ENCODE measurements at places on chromosomes 3 and 15.

DNA sequence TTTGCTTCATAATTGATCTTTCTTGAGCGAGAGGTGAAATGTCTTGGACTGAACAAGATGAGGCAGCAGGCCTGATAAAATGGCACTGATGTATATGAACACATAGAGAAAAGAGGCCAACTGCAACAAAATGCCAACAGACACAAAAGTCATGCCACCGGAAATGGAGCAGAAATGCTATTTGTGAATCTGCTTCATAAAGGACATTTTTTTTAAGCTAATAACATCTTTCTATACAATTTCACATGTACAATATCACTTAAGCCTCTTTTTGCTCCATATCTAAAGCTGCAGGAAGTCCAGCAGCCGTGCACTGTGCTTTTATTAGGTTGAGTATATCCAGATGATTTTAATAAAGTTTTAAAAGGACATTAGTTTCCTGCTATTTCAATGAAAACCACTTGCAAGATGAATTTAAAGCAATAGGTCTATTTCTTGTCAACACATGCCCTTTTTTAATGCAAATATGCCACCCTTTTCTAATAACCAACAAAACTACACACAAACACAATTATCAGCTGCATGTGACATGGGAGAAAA, 169.2 kb upstream of the ADAMTS9 start:
- no peak for DNase-seq

GRCh38 chr15:69891606-69892005, 206.1 kb downstream of the TLE3 start:
- no peak for DNase-seq

GRCh38 chr3:36493051-36493450, 112.7 kb downstream of the STAC start:
- peak; percentile 57 for DNase-seq

DNA sequence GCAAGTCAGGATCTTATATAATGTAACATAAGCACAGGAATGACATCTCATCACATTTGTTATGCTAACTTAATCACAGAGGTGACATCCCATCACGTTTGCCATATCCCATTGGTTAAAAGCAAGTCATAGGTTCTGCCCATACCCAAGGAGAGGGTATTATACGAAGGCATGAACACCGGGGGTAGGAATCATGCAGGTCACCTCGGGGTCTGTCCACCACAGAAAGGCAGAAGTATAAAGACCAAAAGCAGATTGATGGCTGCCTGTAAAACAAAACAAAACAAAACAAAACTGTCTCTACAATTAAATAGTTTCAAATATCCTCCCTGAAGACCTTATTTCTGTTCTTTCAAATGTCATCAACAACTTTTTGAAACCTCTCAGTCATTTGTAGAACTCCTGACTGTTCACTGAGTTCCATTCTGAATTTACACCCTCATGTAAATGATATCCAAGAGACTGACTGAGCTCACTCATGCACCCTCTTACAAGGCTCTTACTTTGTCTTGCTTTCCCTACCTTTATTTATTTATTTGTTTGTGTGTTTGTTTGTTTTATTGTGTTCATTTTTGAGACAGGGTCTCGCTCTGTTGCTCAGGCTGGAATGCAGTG, 22.7 kb upstream of the ZNF639 start:
- no peak for DNase-seq

DNA sequence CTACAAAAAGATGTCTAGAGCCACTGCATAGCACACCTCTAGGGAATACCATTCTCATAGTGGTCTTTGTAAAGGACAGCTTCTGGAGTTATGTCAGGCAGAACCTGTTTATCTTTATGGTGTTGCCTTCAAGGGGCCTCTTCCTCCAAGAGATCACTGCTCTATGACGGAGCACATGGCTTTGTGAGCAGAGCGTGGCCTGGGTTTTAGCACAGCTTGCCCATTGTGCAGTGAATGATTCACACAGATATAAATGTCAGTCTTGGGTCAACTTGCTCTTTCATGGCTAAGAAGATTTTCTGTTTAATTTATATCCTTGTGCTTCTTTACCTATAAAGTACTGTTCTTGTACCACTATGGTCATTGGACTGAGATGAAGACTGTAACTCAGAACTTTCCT, 41.5 kb upstream of the RBMS3 start:
- no peak for DNase-seq

DNA sequence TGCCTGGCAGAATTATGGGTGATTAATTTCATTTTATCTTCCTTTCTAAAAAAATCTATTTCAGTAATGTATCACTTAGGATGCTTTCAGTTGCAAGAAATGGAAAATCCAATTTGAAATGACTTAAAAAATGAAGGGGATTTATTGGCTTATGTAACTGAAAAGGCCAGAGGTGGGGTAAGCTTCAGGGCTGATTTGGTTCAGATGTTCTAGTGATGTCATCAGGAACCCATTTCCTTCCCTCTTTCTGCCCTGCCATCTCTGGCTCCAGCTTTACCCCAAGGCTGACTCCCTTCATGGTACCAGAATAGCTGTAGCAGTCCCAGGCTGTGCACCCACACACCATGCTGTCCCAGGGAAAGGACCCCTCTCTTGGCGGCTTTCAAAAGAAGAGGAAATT, 18.5 kb upstream of the REC114 start:
- no peak for DNase-seq

- DNase-seq: no peak
Observed at GRCh38 chr3:88189361-88189810, 39.6 kb downstream of the C3orf38 start.

DNA sequence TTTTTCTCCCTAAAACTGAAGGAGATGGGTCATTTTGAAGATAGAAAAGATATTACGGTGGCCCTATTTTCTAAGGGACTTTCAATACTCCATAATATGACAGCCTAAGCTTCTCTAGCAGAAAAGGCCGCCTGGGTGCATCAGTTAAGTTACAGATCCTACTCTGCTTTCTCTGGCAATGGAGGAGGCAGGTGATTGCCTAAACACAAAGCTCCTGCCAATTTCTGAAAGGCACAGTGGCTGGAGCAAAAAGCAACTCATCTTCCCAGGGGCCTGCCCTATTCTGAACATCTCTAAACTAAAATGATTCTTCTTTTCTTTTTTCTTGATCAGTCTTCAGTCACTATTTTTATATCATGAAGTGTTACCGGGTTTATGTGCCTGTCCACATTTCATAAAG, 276.7 kb downstream of the CNTN4 start:
- DNase-seq: no peak

DNA sequence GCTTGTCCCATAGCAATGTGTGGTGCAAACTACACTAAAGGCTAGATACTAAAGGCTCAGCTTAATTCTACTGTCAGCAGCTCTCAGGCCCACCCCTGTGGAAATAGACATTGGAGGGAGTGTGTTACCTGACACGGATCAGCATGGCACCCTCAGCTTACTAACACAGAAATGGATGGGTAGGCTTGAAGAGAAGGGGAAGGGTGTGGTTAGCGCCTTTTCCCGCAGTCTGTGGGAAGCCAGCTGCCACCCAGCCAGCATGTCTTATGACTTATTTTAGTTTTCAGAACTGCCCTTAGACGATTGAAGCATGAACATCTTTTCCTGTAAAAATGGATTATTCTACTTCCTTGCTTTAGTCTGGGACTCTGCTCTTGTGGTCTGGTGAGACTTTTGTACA, 25.8 kb upstream of the ADPGK start:
- DNase-seq: no peak

- no peak for DNase-seq
Observed at GRCh38 chr3:133675631-133676335, 14.0 kb upstream of the TOPBP1 start.

- peak; percentile 27 for DNase-seq
Observed at GRCh38 chr3:34687671-34688070, 889.2 kb downstream of the PDCD6IP start.

- peak; percentile 64 for DNase-seq
Observed at GRCh38 chr3:186360779-186361178, 1.3 kb downstream of the DGKG start.

- DNase-seq: no peak
Observed at GRCh38 chr3:189108735-189109134, 63.0 kb upstream of the TPRG1 start.

DNA sequence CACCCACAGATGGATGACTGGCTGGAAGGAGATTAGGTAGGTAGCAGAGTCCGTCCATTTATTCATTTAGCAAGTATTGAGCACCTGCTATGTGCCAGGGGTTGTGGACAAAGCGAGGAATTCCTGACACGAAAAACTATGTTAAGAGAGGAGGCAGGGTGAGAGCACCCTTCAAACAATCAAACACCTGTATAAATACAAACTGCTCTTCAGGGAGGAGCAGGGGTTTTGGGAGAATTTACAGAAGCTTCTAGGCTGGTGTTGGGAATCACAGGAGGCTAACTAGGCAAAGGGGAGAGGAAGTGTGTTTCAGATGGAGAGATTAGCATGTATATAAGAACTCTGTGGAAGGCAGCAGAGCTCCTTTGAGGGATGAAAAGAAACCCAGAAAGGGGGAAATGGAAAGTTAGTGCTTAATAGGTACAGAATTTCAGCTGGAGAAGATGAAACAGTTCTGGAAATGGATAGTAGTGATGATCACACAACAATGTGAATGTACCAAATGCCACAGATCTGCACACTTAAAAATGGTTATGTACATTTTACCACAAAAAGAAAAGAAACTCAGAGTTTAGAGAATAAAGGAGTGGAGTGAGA, 805 bp upstream of the SEC22C start:
- no peak for DNase-seq

DNA sequence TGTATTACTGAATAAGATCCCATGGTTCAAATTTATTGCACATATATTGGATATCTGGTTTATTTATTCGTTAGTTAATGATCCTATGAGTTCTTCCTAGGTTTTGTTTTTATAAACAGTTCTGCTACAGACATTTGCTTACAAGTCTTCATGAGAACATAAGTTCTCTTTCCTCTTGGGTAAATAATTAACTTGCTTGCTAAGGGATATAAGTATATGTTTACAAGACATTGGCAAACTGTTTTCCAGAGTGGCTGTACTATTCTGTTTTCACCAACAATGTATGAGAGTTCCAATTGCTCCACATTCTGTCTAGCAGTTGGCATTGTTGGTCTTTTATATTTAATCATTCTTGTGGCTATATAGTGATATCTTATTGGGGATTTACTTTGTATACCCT, 341.8 kb upstream of the GBE1 start:
- DNase-seq: no peak

GRCh38 chr3:196513697-196514349, 1.3 kb downstream of the SMCO1 start:
- DNase-seq: no peak

DNA sequence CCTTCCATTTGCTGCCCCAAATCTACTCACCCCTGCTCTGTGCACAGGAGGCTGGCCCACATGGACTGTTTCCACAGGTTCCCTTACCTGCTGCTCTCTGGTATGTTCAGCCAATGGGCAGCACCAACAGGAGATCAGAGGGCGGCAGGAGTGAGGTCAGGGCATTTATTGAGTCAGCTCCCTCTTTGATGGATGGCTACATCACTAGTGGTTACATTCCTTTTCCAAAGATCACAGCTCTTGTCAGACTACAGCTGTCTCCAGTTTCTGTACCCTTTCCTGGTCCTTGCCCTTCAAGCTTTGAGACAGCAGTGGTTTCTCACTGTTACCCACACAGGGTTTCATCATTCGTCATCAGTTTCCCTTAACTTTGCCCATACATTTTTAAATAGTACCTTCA, 325.1 kb downstream of the SUCLG2 start:
- no peak for DNase-seq

- DNase-seq: no peak
Observed at GRCh38 chr15:88650556-88650955, 11.7 kb downstream of the ISG20 start.

DNA sequence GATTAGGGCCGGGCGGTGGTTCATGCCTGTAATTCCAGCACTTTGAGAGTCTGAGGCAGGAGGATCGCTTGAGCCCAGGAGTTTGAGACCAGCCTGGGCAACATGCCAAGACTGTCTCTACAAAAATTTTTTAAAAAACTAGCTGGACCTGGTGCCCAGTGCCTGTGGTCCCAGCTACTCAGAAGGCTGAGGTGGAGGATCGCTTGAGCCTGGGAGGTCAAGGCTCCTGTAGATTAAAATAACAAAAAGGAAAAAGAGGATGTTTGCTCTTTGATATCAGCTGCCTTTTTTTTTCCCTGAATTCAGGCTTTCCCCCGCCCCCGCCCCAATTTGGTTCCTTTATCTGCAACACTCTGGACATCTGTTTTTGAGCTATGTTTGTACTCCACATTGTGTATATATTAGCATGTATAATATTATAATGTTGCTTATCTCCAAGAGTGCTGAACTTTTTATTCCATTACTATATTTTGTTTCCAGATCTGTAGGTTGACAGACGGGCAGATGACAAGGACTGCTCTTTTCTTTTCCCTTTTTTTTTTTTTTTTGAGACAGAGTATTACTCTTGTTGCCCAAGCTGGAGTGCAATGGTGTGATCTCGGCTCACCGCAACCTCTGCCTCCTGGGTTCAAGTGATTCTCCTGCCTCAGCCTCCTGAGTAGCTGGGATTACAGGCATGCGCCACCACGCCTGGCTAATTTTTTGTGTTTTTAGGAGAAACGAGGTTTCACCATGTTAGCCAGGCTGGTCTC, 4.6 kb downstream of the SNAP23 start:
- no peak for DNase-seq

GRCh38 chr3:129469026-129469425, 29.0 kb downstream of the IFT122 start:
- DNase-seq: no peak

- DNase-seq: peak; percentile 57
Observed at GRCh38 chr3:46882377-46883053, 5.0 kb downstream of the PTH1R start.

DNA sequence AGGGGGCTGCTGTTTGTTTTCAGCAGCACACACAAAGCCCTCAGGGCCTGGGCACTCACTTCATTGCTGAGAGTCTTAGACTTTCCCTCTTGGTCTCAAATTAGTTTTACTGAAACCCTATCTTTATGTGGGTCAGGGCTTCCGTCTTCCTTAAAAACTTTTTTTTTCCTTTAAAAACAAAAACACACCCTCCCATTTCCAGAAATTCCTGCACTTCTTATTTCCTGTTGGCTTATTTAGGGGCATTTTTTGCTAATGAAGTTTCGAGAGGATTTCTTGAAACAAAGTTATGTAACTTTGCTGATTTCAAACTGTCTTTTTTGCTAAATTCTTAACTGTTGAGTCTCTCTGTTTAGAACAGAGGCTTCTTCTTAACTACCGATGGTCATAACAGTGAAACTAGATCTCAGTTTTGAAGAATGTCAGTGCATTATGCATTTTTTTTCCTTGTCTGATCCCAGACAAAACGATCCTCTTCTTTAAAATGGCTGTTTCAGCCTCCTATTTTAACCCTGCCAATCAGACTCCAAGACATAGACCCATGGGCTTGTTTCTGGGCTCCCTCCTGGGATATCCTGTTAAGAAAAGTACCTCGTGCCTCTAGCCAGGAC, 23.3 kb downstream of the ANAPC13 start:
- no peak for DNase-seq

- DNase-seq: no peak
Observed at GRCh38 chr3:70726961-70727360, 414.5 kb upstream of the MDFIC2 start.

GRCh38 chr3:63864008-63864964, 619 bp downstream of the ATXN7 start:
- DNase-seq: peak; percentile 72

GRCh38 chr3:139332092-139332491, 11.7 kb upstream of the MRPS22 start:
- DNase-seq: no peak

GRCh38 chr3:143146486-143147274, 27.1 kb downstream of the CHST2 start:
- no peak for DNase-seq
